ENCODE measurements at places on chromosomes 1 and 21.

DNA sequence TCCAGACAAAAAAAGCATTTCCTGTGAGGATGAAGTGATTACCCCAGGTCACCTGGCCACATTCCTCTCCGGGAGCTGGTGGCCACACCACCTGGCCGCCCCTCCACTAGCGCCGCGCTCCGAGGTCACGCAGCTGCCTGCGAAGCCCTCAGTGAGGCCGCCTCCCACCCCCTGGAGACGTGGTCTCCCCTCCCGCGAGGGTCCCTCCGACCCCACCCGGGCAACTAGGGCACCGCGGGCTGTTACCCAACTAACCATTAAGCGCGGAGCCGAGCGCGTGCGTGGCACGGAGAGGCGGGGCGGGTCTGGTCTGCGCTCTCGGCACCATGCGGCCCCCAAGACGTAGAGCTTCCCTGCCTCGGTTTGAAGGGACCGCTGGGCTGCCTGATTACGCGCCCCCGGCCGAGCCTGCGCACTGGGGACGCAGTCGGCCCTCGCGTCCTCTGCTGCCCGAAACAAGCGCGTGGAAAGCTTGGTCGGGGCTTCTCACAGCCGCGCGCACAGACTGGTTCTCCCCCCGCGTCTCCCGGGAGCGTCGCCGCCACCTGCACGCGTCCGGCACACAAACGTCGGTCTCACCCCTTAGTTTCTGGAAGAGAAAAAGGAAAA lies 106.5 kb downstream of the SLC16A1 start:
- DNase-seq, result no peak

- DNase-seq, result peak; percentile 9
These were observed 109.5 kb upstream of the SIM2 start for GRCh38 chr21:36589352-36589971.

- no peak for DNase-seq
These were observed 35.8 kb downstream of the LAMC1 start for GRCh38 chr1:183058851-183059502.

GRCh38 chr1:118890851-118891384 lies 97.2 kb downstream of the TBX15 start:
- DNase-seq, result no peak

- DNase-seq, result no peak
These were observed 50.6 kb upstream of the SLC2A1 start for GRCh38 chr1:43009274-43009673.

DNA sequence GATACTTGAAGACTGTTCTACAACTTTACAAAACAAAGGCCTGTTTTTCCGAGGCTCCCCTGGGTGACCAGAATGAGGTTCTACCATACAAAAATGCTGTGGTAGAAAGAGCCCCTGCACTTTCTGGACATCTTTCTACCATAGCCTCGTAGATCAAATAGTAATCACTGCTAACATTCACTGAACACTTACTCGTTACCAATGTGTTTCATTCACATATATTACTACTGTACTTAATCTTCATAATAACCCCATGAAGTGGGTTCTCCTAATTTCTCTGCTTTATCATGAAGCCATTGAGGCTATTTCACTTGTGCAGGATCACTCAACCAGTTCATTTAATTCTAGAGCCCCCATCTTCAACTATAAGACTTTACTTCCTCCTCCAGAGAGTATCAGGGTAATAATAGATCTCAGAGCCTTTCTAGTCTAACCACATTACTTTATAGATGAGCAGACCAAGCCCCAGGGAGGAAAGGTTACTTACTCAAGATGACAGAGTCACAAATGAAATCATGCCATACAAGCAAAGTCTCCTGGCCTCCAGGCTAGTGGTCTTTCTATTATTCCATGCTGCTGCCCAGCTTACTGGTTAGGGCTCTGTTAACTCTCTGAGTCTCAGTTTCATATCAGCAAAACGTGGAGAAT lies 46.7 kb upstream of the OSBPL9 start:
- DNase-seq, result no peak

DNA sequence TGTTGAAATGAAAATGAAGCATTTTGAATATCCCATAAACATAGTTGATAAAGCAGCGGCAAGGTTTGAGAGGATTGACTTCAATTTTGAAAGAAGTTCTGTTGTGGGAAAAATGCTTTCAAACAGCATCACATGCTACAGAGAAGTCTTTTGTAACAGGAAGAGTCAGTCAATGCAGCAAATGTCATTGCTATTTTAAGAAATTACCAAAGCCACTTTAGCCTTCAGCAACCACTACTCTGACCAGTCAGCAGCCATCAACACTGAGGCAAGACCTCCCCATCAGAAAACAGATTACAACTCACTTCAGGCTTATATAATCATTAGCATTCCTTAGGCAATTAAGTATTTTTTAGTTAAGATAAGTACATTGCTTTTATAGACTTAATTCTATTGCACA lies 33.8 kb upstream of the FCRL3 start:
- no peak for DNase-seq

GRCh38 chr1:43671193-43671592 lies 21.2 kb downstream of the KDM4A start:
- no peak for DNase-seq

DNA sequence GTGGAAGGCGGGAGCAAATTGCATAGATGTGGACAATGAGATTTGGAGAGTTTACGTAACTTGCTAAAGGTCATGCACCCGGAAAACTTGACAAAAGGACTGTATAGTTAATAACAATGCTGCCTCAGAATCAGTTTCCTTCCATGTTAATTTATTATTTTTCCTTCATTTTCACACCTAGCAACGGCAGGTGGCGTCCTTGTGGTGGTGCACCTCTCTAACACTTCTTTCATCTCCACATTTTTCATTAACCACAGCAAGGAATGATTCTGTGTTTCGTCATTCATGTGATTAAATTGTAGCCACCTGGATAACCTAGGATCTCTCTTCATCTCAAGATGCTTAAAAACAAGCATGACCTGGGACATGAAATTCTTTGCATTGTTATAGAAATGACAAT lies 2133.0 kb downstream of the NCAM2 start:
- DNase-seq, result no peak

DNA sequence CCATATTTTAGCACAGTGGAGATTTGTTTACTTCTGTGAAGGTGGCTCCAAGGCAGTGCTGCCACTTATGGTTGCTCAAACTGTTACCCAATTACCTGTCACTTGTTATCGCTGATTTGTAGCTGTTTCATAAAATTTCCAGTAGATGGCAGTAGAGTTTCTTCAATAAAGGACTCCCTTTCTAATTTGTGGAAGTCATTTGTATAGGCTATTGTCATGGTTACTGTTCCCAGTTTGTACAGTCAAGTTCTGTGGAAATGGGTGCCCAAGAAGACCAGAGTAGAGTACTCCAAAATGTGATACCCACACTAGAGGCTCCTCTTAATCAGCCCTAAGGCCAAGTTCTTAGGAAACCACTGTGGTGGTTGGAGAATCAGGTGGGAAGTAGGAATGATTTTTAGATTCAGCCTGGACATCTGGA lies 186.1 kb downstream of the CLEC20A start:
- DNase-seq, result no peak

DNA sequence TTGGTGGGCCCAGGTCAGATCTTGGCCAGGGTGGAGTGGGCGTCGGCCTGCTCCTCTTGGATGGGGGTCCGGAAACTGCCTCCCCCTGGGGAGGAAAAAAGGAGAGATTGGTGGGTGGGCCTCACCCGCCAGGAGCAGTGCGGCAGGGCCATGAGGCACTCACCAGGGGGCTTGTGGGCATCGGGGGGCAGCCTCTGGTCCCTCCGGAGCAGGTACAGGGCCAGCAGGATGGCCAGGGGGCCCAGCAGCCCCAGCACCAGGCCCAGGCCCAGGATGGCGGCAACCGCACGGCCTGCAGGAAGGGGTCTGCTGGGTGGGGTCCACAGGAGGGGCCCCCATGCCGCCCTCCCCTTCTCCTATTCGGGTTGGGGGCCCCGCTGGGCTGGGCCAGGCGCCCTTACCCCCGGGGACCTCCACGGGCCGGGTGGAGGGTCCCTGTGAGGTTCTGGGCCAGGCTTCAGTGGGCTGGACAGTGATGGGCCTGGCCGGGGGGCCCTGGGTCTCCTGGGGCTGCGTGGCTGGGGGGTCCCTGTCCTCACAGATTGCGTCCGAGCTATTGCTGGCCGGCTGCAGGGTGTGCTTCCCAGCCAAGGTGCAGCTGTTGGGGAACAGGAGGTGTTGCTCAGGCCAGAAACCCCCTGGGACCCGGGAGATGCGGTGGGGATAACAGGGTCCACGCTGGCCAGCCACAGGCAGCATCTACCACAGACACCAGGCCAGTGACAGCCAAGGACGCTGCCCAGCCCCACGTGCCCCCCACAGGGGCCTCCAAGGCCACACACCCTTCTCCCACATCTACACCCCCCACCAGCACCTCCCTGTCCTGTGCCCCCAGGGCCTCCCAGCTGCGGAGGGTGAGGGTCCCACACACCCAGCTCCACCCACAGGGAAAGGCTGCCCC lies 2.2 kb downstream of the TNFRSF4 start:
- no peak for DNase-seq

- DNase-seq, result no peak
These were observed 194.0 kb upstream of the PLXNA2 start for GRCh38 chr1:208438112-208438699.

DNA sequence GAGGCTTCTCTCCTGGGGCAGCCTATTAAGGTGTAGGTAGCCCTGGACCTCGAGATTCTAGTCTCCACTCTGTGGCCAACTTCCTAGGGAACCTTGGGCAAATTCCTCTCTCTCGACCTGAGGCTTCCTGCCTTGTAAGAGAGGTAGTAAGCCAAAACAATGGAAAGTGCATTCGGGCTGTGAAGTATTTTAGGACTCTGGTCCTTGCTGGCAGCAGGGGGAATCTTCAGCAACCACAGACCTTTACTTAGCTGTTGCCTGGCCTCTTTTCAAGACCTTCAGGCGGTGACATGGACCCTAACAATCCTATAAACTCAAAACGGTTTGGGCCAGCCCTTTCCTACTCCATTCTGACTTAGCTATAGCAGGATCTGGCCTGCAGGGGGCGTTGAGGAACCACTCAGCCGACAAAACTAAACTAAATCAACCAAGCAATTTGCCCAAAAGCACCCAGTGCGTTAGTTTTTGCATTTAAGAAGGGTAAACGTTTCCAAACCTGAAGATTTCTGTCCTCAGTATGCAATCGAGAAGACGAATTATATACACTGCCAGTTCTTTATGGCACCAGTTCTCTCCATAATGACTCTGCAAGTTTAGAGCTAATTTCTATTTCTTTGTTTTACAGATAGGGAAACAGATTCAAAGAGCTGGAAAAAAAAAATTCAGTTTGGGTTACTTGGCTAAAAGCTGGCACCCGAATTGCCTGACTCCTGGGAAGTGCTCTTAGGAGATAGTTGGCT lies 10.9 kb upstream of the SESN2 start:
- peak; percentile 63 for DNase-seq

GRCh38 chr1:33375316-33375715 lies 54.4 kb upstream of the A3GALT2 start:
- DNase-seq, result no peak

- DNase-seq, result no peak
These were observed 2.5 kb downstream of the S100A9 start for GRCh38 chr1:153360190-153360589.

DNA sequence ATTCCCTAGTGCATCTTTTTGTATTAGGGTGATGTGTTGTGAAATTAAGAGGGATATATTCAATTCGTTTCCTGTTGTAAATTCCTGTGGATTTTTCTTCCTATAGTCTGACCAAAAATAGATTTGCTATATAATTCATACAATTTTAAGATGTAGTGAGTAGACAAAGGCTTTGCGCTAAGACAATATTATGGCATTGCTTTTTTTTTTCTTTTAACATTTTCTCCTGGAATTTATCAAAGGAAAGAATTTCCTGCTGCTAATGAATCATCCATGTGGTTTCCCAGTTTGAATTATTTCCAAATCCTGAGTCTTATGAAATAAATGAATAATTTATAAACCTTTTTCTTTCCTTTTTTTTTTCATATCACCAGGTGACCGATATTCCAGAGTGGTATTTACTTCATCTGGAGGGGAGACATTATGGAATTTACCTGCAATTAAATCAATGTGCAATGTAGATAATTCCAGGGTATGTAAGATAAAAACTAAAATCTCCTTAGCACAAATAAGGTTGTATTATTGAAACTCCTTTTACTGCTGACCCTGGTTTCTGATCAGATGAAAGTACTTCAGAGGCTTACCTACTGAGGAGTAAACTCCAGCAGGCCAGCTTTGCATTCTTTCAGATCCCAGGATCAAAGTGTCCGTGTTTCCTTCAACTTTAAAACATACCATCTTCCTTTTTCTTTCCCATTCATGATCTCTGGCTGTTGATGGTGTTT lies 148.4 kb downstream of the TLR5 start:
- no peak for DNase-seq

DNA sequence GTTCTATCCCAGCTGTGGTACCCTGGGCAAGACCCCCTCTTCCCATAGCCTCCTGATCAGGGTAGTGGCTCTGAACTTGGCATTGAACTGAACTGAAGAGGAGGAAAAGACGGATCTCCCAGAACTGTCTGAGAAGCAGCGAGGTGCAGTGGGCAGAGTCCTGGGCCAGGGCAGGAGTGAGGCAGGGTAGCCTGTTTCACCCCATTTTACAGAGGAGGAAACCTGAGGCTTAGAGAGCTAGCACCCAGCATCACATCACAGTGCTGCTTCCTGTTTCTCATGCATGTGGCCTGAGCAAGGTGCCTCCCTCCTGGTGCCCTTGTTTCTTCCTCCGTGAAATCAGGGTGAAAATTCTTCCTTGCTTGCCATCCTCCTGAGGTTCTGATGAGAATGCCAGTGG lies 17.1 kb downstream of the ZNF362 start:
- DNase-seq, result no peak

DNA sequence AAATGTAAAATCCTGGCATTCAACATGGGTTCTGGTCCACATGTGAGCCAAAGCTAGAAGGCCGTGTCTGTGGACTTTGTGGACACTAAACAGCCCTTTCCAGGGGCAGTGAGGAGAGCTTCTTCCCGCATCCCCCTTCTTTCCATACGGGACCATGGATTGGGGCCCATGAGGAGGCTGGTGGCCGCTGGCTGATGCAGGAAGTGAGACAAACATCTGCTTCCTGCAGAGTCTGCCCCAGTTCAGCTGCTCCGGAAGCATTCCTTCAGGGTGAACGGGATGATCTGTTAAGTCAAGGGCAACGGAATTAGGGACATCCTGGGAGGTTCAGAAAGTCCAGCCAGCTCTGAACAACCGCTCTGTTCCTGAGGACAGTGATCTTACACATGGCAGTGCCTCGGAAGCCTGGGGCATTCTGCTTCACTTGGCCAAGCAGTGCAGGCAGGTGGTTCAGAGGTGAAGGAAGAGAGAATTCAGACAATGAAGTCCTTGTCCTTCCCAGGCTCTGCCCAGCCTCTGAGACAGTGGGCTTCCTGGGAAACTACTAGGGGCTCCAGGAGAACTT lies 1.5 kb downstream of the CA6 start:
- no peak for DNase-seq

GRCh38 chr21:40146216-40146837 lies 279.1 kb downstream of the PCP4 start:
- DNase-seq, result no peak

Measured in stimulated activated CD8-positive, alpha-beta memory T cell treated with anti-CD3 and anti-CD28 coated beads, Interleukin-2, amount 100 ng/mL, for 48 hours (primary cell).